ENCODE measurements at places on chromosomes 11 and 22. TPM values are rescaled to one million over a fixed set of nuclear protein-coding genes. Genes with fewer than 3 reads are reported as not detected.

DNA sequence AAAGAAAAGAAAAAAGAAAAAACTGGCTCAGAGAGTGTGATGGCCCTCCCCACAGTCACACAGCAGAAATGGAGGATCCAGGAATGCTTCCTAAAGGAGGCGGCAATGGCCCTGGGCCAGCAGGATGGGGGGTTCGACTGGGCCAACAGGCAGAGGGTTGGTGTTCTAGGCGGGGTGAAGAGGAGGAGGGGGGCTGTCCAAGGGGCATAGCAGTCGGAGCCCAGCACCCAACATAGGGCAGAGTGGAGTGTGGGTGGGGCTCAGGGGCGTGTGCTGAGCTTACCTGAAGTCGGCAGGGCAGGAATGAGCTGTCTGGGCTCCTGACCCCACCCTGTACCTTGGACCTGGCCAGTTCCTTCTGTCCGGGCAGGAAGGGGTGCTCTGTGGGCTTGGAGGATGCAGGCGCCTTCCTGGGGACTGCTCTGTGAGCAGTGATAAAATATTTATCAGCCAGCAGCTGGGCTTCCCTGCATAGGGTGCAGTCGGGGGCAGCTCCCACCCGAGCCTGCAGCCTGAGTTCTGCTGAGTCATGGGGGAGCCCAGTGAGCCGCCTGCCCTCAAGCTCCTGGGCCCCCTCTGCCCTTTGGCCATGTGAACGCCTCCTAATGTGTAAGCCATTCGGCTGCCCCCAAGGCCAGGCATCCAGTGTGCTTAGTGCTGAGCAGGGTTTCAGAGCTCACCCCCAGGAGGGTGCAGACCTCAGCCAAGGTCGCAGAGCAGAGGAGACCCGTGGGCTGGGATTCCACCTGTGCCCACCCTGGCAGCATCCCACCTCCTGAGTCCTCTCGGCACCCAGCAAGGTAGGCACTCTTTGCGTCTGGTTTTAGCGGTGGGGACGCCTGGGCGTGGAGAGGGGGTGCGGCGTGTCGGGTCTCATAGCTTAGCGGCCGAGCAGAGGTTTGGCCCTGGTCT is 25.3 kb upstream of the PRR5 start:
- no peaks in the 10 kb centered on the region for H3K27me3 ChIP-seq
- no peaks in the 10 kb centered on the region for H3K36me3 ChIP-seq
- H3K27ac ChIP-seq, result no peak overlapping the region

GRCh38 chr22:35930933-35931332 is 97.7 kb downstream of the RBFOX2 start:
- no peak overlapping the region for H3K4me3 ChIP-seq
- no peaks in the 10 kb centered on the region for H3K36me3 ChIP-seq
- DNase-seq, result no peak

- H3K27ac ChIP-seq, result no peak overlapping the region
- H3K4me3 ChIP-seq, result no peak overlapping the region
- DNase-seq, result no peak
- H3K27me3 ChIP-seq, result no peaks in the 10 kb centered on the region
- no peaks in the 10 kb centered on the region for H3K4me1 ChIP-seq
These were observed 11.5 kb downstream of the PHF21B start for GRCh38 chr22:44998296-44998695.

- no peaks in the 10 kb centered on the region for H3K4me1 ChIP-seq
- no peak for DNase-seq
- H3K27ac ChIP-seq, result no peak overlapping the region
- H3K27me3 ChIP-seq, result no peaks in the 10 kb centered on the region
- no peaks in the 10 kb centered on the region for H3K36me3 ChIP-seq
These were observed 11.2 kb upstream of the RBM4B start for GRCh38 chr11:66688561-66689534.

MARK2 gene
- 41.7 TPM for total RNA-seq

FIBIN gene
- total RNA-seq, result 14.7 TPM

PGA5 gene
- total RNA-seq, result not detected

All from upper lobe of left lung (tissue), 6 donors.